ENCODE measurements at places on chromosomes 12 and 14.

- no peak for DNase-seq
Observed at GRCh38 chr12:132560614-132561426, 49.6 kb downstream of the LRCOL1 start.

- DNase-seq, result no peak
Observed at GRCh38 chr12:41186026-41186425, 2.1 kb upstream of the PDZRN4 start.

DNA sequence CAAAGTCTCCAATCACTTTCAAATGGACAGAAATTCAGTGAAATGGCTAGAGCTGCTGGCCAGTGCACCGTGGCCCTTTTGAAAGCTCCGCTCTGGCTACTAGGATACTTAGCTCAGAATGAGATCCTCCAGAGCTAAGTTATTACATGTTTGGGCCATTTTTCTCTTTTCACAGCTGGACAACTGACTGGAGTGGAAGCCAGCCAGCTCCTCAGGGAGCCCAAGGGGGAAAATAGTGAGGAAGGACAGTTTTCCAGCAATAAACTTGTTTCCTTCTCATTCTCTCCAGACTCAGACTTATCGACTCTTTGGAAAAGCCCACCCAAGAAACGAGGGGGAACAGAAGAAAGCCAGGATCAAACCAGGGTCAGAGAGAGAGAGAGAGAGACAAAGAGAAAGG lies 266.0 kb downstream of the KSR2 start:
- DNase-seq, result no peak

- DNase-seq, result no peak
Observed at GRCh38 chr14:70011098-70011497, 131.9 kb downstream of the SMOC1 start.

GRCh38 chr12:22231836-22232235 lies 102.7 kb downstream of the ST8SIA1 start:
- DNase-seq, result no peak

GRCh38 chr14:99420711-99421110 lies 59.9 kb downstream of the SETD3 start:
- DNase-seq, result no peak
